ENCODE measurements at places on chromosomes 4 and X.

DNA sequence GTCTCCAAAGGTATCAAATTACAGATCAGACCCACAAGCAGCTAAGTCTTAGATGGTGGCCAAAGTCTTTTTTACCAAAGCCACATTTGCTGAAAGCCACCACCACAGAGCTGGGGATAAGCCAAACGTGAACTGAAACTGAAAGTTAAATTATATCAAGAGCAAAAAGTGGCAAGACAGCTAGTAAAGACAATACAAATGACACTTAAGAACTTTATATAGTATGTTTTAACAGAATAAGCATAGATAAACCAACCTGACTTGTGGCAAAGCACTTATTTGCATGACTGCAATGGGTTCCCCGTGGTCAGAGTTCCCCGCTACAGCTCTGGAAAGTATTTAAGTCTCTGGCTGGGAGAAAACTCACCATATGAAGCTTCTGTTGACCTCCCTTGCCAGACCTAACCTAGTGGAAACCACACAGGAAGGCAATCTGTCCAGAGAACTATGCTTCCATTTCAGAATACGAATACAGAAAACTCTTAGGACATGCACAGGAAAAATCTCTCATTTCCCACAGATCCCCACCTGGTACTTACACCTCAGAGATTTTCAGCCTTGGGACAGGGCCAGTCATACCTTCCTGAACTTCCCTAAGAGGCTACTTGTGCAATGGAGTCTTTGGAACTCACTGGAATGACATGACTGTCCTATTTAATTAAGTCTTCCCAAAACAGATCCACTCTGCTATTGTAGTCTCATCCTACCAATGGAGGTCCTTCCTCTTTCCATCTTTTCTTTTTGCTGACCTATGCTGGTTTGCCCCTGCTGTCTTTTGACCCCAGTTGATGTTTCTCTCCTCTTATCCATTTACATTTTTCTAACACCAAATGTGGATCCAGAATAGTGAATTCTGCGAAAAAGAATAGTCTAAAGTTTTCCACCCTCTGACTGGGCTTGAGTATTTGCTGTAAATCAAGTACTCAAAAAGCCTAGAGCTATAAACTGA is 225.1 kb downstream of the NR3C2 start:
- DNase-seq: no peak

DNA sequence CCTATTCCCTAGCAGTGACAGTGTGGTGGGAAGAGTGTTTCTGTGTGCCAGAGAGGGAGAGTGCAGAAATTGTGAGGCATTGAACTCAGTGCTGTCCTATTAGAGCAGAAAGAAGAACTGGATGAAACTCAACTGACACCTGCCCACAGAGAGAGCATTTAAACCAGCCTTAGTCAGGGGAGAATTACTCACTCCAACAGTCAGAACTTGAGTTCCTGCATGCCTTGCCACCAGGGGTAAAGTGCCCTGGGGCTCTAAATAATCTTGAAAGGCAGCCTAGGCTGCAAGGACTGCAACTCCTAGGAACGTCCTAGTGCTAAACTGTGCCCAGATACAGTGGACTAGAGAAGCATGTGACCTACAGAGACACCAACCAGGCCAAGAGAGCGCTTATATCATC is 12.8 kb downstream of the CYSLTR1 start:
- DNase-seq: no peak

GRCh38 chrX:29962061-29962460 is 253.3 kb upstream of the MAGEB2 start:
- DNase-seq: no peak

- DNase-seq: peak; percentile 69
Measured at GRCh38 chrX:13223868-13224567, 95.8 kb downstream of the ATXN3L start.

GRCh38 chr4:151685303-151685702 is 75.5 kb downstream of the GATB start:
- DNase-seq: no peak

DNA sequence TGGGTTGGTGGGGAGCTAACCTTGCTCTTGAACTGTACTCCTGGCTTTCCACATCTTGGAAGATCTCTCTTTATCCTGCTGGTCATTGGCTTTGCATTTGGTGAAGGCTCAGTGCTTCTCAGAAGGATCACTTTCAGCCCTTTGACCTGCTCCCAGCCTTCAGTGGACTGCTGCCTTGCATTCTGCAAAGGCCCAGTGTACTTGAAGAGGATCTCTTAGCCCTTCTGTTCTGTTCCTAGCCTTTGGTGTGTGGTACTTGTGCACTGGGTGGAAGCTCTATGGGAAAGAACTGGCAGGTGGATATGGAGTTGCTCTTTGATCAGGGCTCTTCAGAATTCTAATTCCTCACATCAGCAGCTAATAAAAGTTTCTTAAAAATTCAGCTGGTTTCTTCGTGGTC is 46.5 kb downstream of the FGF2 start:
- DNase-seq: no peak

GRCh38 chr4:147349193-147349592 is 131.7 kb upstream of the EDNRA start:
- no peak for DNase-seq

- DNase-seq: peak; percentile 10
Measured at GRCh38 chrX:23935106-23935505, 27.3 kb downstream of the CXorf58 start.

DNA sequence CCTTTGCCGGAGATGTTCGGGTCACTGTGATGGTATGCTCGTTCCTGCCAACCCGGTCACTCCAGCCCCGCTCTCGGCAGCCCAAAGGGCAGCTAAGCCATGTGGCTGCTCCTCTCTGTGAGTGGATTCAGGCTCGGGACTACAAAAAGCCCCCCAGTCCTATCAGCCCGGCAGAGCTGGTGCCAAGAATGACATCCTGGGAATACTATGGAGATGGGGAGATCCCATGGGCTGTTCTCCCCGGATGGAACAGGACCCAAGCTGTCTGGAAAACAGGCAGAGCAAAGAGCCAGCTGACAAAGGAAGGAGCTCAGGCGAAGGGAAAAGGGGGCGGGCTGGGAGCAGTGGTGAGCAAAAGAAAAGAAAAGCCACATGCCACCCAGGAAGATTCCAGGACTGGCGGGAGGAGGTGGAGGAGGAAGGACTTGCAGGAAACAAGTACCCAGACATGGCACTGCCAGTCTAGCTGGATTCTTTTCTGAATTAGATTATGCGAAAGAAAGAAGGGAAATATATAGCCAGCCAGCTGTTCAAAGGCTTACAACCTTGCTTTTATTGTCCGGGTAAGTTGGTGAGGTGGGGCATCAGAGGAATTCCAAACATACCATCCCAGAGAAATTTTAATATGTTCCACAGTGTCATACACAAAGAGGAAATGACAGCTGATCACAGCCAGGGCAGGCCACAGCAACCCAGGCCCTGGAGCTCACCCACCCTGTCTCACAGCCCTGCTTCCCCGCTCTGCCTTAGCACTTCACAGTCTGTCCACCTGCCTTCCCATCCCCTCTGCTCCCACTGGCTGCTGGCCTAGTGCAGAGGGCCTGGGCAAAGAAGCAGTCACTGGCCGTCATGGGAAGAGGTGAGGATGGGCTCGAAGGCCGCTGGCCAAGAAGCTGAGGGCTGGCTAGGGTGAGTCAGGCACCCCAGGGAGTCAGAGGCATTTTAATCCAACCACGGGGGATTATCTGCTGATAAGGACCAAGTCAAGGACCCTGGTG is 3.4 kb downstream of the NDP start:
- no peak for DNase-seq

DNA sequence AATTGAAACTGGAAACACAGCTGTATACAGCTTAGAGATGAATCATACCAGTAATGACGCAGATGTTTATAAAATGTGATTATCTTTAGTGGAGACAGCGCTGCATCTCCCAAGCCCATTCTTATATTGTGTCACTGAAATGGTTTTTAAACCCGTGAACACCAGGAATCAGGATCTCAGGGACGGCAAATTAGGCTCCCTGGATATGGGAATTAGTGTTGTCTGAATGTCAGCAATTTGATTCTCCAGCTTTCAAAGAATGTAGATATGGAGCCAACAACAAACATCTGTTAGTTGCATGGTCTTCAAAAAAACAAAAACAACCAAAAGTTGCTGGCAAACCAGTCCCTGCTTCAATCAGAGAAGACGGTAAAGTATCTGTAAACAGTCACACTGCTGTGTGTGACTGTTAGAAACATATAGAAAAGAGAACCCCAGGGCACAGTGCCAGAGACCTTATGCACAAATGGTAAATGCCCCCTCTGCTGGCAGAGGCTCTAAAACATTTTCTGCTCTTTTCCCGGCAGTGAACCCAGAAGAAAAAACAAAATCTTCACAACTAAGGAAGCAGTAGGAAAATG is 351.9 kb upstream of the FTHL17 start:
- peak; percentile 34 for DNase-seq

- DNase-seq: no peak
Measured at GRCh38 chr4:188130355-188130754, 8.9 kb upstream of the TRIML1 start.

DNA sequence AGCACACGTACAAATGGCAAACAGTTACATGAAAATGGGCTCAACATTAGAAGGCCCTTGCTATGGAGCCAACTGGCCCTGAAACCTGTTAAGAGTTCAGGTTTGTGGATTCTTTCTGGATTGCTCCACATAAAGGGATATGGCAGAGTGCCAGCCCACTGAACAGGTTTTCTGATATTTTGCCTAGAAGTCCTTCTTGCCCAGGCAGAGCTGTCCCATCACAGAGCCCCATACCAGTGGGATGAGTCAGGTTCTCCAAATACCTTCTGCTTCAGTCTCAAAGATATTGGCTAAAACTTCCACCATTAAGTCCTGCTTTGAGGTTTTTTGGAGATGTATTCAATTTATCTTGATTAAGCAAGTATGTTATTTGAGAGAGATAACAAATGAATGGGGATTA is 146.8 kb upstream of the IL1RAPL2 start:
- no peak for DNase-seq

DNA sequence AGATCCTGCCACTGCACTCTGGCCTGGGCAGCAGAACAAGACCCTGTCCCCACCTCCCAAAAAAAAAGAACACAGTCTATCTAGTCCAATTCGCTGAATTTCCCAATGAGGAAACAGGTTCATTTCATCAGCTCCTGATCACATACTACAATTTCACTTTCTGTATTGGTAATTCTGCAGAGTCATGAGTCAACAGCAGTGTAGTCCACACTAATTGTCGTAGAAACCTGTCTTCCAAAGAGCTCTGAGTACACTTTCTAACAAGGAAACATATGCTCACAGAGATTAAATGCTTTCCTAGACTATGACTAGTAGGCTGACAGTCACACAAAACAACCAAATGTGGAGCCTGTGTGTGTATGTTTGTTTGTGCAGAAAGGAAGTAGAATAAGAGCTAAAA is 91.9 kb downstream of the GPC4 start:
- no peak for DNase-seq

GRCh38 chrX:119155416-119156035 is 27.9 kb upstream of the KIAA1210 start:
- DNase-seq: peak; percentile 14

DNA sequence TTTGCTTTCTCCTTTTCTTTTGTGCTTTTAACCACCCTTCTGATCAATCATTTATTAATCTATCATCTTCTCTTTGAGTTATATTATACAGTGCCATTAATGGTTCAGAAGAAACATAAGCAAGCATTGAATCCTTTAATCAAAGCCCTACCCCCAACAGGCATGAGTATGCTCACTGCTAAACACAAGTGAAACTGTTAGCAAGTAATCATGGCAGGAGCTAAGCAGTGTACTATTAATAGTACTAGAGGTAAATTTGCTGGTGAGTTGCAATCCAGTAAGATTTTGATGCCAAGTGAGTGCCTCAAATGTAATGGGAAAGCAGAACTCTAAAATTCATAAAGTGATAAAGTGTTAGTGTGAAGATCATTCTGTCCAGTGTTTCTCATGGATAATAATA is 57.2 kb downstream of the FNIP2 start:
- DNase-seq: no peak

GRCh38 chr4:185127021-185127925 is 15.8 kb upstream of the SLC25A4 start:
- DNase-seq: no peak

GRCh38 chrX:47482512-47483305 is at the start of gene ZNF41:
ZNF41 (minus strand) TSS chrX:47483222; CDS start chrX:47467481, 15,741 bp downstream.
- no peak for DNase-seq

- no peak for DNase-seq
Measured at GRCh38 chr4:55397520-55398321, 2.0 kb downstream of the TMEM165 start.

Measured in GM04504 (cell line).